KBM-7 (cell line): ENCODE measurements at places on chromosomes 16 and 17.
A peak's percentile ranks its signal among the peaks of the same experiment; 100 is the strongest.

DNA sequence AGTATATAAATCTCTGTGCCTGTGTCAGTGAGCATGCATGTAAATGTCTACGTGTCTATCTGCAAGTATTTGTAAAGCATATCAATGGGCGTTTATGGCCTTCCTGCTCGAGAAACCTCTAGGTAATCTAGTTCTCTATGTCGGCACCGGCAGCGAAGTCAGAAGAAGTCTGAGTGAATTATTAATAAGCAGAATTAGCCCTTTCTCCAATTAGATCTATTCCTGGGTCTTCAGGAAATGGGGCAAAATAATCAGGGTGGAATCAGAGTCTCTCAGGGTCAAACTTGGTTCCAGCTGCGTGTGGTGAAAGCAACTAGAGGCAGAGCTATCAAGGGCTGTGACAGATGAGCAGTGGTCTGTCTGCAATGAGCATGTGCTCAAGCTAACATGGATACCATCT is at the start of gene C17orf78:
Gene C17orf78 (plus strand): TSS at position 280 of the 400 bp plus-strand sequence. CDS start 108 bp downstream, at position 388.
- DNase-seq, result no peak

- DNase-seq, result no peak
These were observed 52.2 kb downstream of the DNAH17 start for GRCh38 chr17:78524870-78525510.

DNA sequence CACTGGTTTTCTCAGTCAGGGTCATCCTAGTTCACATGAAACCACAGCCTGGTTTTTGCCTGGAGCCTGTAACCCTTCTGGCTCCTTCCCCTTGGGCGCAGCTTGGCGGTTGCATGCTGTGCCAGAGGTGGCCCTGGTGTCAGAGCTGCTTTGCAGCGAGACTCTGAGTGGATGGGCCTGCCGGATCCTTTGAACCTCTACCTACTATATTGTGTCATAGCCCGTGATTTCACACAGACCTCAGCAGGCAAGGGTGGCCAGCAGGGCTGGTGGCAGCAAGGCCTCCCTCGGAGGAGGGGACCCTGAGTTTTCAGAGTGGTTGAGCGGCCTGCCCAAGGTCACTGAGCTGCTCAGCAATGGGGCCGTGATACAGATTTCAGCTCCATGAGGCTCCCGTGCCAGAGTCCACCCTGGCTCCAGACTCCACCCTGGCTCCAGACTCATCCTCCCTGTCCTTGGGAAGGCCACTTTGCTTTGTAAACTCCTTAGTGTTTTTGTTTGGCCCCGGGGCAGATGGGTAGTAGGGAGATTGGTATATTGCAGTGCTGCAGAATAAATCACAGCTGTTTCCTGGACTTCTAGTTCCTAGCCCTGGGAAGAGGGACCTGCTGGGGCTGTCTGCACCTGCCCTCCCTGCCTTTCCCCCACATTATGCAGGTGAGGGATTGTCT is 9.7 kb downstream of the MPRIP start:
- peak; percentile 61 for DNase-seq

GRCh38 chr17:82278308-82278707 is 4.8 kb upstream of the CSNK1D start:
- DNase-seq, result no peak

DNA sequence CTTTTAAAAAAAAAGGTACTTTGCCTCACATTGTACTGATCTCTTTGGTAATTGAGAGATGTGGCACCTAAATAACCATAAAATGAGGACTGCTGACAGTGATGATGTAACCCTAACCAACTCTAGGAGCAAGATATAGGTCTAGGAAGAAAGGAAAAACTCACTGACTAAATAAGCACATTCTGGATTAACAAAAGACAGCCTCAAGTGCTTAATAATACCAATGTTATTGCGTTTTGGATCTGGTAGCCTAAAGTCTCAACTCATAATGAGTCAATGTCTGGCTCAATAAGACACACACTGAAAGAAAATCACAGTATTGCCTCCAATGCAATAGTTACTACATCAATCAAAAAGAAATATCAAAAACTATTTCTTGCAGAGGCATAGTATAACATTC is 3.0 kb downstream of the ERN1 start:
- no peak for DNase-seq

GRCh38 chr17:5705876-5706576 is 121.7 kb upstream of the NLRP1 start:
- no peak for DNase-seq

GRCh38 chr16:27999687-28000086 is 63.8 kb downstream of the GSG1L start:
- DNase-seq, result no peak

- no peak for DNase-seq
These were observed 7.4 kb downstream of the IRF8 start for GRCh38 chr16:85906349-85906748.

- DNase-seq, result no peak
These were observed 25.0 kb downstream of the TMEM94 start for GRCh38 chr17:75481194-75482068.

- no peak for DNase-seq
These were observed 124.0 kb downstream of the GP2 start for GRCh38 chr16:20203272-20203671.
